Heart right ventricle (tissue), 16 donors: ENCODE measurements at places on chromosomes 3 and 15. TPM values are rescaled to one million over a fixed set of nuclear protein-coding genes. Genes with fewer than 3 reads are reported as not detected.

The FYCO1 gene
- 216 TPM for total RNA-seq

DNA sequence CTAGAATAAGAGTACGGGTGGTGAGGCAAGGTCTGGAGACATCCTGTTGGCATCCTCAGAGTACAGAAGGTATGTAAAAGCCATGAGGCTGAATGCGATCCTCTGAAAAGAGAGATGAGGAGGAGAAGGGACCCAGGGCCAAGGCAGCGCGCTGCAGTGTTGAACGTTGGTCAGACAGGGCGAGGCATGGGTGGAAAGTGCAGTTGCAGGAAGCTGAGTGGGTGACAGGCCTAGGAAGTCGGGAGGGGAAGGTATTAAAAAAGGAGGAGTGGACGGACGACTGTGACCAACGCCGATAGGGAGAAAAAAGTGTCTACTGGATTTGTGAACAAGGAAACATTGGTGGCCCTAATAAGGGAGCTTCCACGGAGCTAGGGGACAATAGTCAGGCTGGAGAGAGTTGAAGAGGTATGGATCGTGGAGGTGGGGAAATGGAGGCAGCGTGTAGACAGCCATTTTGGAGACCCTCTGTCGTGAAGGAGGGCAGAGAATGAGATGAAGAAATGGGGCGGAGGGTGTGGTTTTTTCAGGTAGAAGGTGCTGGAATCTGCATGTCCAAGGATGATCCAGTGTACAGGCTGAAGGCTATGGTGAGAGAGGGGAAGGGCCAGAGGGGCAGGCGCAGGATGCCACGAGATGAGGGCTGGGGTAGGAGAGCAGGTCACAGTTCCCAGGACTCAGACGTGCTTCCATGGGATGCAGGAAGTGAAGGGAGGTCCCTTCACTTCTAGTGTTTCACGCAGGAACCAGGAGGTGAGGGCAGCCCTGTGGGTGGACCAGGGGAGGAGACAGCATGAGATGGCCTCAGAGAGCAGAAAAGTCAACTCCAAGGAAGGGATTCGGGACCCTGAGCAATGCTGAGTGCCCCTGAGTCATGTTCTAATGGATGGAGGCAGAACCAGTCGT is 115.9 kb downstream of the ASB7 start:
- no peak for DNase-seq

- DNase-seq = no peak
Measured at GRCh38 chr15:40985541-40986330, 32.5 kb downstream of the CHAC1 start.

DNA sequence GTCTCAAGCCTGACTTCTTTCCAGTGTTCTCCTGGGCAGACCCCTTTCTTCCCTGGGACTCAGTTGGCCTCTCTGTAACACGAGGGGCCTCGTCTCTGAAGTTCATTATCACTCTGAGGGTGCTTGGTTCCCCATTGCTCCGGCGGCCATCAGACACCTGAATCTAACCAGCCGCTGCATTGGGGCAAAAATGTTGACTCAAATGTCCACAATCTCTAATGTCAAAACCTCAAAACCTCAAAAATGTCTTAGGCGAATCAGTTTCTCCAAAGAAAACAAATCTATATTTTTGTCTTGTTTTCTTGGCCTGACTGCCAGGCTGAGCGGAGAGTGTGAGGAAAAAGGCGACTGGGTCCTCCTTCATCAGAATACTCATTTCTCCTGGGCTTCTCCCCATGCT is 220.7 kb downstream of the VPS13C start:
- DNase-seq = no peak

DNA sequence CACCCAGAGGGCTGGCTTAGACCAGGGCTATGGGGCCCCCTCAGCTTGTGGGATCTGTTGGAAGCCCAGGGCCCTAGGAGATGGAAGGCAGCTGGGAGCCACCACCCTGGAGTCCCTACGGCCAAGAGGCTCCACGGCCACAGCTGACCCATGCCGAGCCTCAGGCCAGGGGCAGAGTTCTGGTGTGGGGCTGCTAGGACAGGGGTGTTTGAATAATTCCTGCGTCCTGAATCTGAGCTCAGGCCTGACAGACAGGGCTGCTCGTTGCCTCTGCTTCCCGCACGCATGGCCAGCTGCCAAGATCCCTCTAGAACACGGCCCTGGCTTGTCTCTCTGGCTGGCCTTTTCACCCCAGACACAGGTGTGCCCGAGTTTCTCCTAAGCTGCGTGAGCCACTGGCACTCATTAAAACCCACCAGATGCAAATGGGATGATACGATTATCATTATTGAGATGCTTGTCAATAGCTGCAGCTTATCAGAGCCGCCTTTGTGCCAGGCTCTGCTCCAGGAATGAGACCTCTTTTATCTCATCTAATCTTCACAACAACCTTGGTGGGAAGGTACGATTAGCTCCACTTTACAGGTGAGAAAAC is 70.2 kb downstream of the EFCAB12 start:
- DNase-seq = no peak

- no peak for DNase-seq
Measured at GRCh38 chr3:125075738-125076137, 19.9 kb upstream of the HEG1 start.

DNA sequence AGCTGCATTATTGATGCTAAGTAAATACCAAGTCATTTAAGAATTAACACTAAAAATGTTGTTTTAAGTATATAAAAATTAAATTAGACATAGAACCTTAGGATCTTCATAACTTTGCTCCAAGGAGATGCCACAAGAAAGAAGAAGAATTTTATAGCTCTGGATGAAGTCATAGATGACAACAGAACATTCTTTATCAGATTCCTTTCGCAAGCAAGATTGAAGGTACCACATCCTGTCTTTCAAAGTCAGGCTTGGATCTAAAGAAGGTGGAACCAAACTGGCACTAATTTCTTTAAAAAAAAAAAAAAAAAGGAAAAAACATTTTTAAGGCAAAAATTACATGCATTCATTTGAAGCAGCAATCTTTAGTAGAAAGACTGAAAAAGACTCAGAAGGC is 62.5 kb downstream of the POLQ start:
- no peak for DNase-seq

The LSAMP gene
- 2.2 TPM for total RNA-seq

- DNase-seq = no peak
Measured at GRCh38 chr15:97745481-97746071, 214.9 kb upstream of the ARRDC4 start.

GRCh38 chr15:73755481-73755880 is 2.3 kb upstream of the INSYN1 start:
- no peak for DNase-seq

DNA sequence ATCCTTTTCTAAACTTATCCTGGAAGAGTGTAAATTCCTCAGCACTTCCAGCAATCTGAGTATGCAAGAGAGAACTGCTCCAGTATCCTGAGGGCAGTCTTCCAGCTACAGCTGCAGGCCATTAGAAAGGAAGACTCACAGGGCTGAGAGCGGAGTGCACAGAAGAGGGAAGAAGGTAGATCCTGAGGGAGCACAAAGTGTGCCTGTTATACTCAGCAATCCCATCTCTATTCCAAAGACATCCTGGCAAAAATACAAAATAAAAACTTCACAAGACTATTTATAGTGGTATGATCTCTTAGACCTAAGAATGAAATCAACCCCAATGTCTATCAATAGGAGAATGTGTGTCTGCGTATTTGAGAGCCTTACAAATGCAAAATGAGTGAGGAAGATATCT is 292.0 kb downstream of the ZIC1 start:
- peak; percentile 5 for DNase-seq

The ITGA11 gene
- total RNA-seq = 11.8 TPM

- DNase-seq = peak; percentile 44
Measured at GRCh38 chr3:9153904-9154619, 95.4 kb downstream of the SRGAP3 start.

DNA sequence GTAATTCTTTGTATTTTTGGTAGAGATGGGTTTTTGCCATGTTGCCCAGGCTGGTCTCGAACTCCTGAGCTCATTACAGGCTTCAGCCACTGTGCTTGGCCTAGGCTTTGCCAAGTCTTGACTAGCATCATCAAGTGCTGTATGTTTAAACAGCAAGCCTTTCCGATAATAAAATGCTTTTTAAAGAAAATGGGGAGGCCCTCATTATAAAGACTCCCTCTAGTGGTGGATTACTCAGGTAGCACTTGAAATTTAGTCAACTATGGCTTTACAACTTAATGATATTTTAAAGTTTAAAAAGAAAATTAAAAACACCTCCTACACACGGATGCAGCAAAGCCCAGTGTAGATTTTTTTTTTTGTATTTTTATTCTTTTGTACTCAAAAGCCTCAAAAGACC is 213.6 kb downstream of the GAP43 start:
- DNase-seq = no peak

The XCR1 gene
- not detected for total RNA-seq

The MKRN2 gene
- 40.6 TPM for total RNA-seq

The SATB1 gene
- total RNA-seq = 48.3 TPM

GRCh38 chr3:8460815-8461456 is 40.7 kb upstream of the LMCD1 start:
- DNase-seq = no peak

The FAH gene
- 23.3 TPM for total RNA-seq

GRCh38 chr3:126100269-126100633 is 16.3 kb upstream of the SLC41A3 start:
- DNase-seq = no peak

The CSK gene
- total RNA-seq = 48.6 TPM

GRCh38 chr3:35524856-35525255 is 114.5 kb upstream of the ARPP21 start:
- DNase-seq = no peak

The B3GALNT1 gene
- total RNA-seq = 60.2 TPM

The CILP gene
- 5.2 TPM for total RNA-seq

GRCh38 chr3:23762759-23763477 is 42.8 kb upstream of the UBE2E1 start:
- no peak for DNase-seq

The COL6A5 gene
- total RNA-seq = not detected
